Jurkat, Clone E6-1 (cell line): ENCODE measurements at places on chromosomes 3 and 15.
A peak's percentile ranks its signal among the peaks of the same experiment; 100 is the strongest.

- no peak for DNase-seq
Measured at GRCh38 chr3:194181612-194182529, 45.9 kb downstream of the HES1 start.

DNA sequence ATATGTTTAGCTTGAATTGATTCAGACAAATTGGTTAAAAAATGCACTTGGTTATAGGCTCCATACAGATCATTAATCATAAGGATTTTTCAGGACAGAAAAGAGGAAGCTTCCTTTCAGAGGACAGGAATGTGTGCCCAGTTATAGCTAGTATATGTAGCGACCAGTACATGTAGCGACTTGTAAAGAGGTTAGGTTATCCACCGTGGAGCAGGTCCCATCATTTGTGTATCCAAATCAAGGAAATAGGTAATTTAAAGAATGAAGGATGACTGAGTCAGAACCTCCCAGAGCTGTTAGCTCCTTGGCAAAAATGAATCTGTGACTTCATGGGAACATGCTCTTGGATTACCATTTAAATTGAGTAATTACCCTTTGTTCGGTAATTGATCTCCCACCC lies 15.8 kb upstream of the P2RY12 start:
- DNase-seq: no peak

DNA sequence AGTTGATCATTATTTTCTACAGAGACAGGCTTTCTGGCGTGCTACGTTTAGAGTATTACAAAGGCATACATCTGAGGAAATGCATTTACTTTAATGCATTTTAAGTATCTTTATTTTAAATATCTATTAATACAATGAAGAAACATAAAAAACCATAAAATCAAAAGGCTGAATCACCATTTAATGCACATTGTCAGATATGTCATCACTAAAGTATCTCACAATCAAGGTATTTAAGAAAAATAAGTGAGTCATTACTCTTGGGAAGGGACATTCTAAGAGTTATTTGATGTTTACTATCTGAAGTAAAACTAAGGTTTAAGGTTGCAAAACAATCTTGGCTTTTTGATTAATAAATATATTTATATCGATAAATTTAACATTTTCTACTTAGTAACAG lies 102.2 kb downstream of the CTNNB1 start:
- DNase-seq: no peak

- no peak for DNase-seq
Measured at GRCh38 chr15:85289677-85290365, 90.6 kb upstream of the AKAP13 start.

DNA sequence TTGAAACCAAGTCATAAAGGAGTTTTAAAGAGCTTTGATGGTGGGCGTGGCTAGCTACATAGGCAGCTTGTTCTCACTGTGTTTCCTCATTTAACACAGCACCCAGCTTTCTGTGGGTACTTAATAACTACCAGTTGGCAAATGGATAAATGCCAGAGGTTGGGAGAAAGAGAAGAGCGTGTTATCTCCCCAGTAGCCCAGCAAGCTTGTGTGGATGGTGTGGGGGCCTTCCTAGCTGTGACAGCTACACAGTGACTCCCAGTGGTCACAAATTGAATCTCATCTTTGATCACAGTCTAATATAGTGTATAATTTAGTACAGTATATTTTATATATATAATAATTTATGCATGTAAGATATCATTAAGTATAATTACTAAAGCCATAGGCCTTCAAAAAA lies 984.1 kb downstream of the EPHA3 start:
- peak; percentile 15 for DNase-seq

DNA sequence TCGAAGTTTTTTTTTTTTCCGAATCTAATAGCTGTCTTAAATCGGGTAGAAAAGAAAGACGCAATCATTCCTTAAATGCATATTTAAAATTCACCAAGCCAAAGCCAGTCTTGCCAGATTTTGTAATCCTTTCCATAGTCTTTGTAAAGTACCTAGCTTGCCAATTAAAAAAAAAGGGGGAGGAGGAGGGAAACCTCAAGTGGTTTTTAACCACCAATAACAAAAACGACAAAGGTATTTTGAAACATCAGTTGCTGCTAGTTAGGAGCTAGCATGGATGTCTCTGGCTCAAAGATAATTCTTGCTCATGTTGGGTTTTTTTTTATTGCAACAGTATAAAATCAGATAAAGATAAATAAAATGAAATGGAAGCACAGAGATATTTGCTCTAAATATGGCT lies 187.9 kb downstream of the MECOM start:
- no peak for DNase-seq

DNA sequence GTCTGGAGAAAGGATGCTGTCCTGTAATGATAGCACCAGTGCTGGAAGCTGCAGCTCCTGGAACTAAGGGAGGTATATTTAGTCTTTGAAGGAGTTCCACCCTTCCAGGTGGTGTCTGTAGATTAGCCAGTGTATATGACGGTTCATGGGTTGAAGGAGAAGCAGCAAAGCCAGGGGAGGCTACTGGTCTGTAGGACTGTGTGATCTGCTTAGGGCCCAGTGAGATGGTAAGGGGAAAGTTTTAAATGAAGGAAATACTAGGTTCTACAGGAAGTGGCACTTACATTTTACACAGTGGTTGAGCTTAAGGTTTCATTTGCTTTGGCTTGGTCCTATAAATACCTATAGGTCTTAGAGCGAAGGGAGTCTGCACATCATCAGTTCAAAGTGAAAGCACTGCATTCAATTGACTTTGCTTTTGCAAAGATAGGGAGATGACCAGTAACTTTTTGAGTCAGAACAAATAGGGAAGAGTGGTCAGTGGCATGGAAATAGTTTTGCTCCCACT lies 5.6 kb downstream of the SLC25A38 start:
- no peak for DNase-seq

GRCh38 chr3:147816752-147817151 lies 407.6 kb downstream of the ZIC1 start:
- DNase-seq: no peak
